ENCODE measurements at places on chromosomes 5 and 9.

DNA sequence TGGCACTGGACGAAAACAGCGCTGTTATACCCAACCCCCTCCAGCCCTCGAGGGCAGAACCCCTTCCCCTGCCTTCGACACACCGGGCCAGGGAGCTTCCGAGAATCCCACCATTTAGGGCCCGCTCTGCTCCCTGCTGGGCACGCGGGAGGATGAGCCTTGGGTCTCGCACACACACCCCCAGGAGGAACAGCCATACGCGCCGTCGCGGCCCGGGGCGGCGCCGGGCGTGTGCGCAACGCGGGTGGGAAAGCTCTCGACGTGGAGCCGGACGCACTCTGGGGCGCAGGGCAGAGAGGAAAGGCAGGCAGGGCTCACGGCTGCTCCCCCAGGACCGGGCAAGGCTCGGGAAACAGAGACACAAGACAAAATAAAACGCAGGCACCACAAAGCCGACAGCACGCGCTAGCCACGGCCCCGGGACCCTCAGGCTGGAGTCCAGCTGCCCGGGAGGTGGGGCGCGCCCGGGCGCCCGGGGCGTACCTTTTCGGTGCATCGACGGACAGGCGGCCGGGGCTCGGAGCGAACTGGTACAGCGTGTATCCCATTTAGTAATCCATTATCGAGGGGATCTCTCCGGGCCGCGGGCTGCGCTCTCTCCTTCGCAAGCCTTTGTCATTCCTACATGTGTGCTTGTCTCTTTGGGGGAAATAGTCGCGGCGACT is 789 bp downstream of the SEMA6A start:
- no peak for DNase-seq

DNA sequence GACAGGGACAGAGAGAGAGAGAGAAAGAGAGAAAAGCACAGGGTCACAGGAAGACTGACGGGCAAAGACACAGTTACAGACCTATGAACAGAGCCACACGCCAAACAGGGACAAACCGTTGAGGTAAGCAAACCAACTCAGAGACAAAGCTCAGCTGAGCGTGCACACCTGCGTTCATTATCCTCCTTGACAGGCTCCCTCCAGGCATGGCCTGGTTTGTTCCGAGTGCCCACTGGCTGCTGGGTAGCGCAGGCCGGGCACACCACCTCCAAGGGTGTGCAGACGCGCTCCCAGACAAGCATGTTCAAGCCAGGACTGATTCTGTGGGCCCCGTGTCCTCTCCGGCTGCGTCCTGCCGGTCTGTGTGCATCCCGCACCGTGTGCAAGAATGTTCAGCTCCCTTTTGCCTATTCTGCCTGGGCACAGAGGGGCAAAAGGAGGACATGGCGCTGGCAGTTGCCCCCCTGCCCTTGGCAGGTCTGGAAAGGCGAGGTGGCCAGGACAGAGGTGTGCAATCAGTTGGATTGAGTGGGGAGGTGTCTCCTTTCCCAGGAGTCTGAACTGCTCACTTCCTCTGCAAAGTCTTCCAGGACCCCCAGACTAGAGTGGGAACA is 467 bp upstream of the SMIM32 start:
- DNase-seq: no peak

GRCh38 chr5:8520917-8521316 is 652.0 kb downstream of the MTRR start:
- no peak for DNase-seq

GRCh38 chr9:72041775-72042194 is 18.6 kb downstream of the C9orf57 start:
- DNase-seq: no peak

DNA sequence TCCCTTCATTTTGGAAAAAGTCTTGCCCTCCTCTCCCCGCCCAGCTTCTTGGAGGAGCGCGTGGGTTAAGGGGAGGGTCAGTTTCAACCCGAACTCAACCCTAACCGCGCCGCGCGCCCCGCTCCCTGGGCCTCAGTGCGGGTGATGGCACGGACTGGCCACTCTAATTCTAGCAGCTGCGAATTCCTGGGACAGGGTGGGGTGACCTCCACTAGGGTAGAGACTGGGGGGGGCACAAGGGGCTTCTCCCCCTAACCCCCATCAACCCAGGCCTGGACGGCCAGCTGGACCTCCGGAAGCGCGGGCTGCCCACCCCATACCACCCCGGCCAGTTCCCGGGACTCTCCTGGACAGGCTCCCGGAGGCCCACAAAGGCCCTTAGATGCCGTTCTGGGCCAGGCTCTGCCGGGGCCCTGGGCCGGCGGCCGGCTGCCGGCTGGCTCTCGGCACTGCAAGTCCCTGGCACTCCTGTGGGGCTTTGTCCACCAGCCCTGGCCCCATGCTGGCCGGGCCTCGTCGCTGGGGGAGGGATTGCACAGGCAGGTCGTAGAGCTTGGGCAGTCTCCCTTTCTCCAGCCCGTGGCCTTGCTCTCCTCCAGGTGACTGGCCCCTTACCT is 7.2 kb upstream of the PSD2 start:
- no peak for DNase-seq

- no peak for DNase-seq
Measured at GRCh38 chr9:109863961-109864360, 84.0 kb downstream of the PALM2AKAP2 start.

DNA sequence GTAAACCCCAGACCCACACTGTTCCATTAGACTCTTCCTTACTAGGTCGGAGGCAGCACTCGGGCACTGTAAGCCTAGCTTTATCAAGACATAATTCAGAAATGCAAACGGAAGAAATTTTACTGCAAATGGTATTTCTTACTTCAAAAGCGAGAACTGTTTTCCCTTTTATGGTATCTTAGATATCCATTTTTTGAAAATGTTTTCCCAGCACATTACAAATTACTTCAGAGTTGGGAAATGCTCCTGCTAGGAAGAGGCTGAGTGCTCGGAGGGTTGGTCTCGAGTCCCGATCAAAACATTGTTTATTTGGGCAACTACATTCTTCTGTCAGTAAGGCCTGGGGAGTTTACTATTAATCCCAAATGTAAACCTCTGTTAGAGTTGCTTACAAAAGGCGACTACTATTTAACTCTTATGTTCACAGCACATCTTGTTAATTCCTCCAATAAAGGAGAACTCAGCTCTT is 332.9 kb downstream of the CWC27 start:
- DNase-seq: no peak

DNA sequence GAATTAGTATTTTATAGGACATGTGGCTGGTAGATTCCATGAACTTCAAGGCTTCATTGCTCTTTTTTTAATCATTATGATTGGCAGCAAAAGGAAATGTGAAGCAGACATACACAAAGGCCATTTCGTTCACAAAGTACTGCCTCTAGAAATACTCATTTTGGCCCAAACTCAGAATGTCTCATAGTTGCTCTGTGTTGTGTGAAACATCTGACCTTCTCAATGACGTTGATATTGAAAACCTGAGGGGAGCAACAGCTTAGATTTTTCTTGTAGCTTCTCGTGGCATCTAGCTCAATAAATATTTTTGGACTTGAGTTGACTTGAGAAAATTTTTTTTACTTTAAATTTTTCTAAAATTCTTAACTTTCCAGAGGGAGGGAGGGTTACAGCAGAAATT is 12.4 kb downstream of the KCNV2 start:
- no peak for DNase-seq

DNA sequence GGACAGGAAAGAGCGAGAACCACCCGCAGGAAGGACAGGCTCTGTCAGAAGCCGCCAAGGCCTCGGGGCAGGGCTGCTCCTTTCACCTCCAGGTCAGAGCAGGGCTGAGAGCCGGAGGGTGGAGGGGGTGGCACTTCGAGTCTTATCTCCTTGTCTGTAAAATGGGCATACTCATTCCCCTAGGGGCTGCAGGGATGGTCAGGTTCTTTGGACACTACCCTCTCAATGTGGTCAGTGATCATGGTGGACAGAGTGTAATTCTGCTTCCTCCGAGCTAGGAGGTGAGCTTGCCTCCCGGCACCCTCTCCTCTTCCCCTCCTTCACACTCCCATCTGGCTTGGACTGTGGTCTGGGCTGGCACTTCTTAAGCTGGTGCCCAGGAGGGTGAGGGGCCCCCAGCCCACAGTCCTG is 39.6 kb downstream of the RGS3 start:
- DNase-seq: no peak

DNA sequence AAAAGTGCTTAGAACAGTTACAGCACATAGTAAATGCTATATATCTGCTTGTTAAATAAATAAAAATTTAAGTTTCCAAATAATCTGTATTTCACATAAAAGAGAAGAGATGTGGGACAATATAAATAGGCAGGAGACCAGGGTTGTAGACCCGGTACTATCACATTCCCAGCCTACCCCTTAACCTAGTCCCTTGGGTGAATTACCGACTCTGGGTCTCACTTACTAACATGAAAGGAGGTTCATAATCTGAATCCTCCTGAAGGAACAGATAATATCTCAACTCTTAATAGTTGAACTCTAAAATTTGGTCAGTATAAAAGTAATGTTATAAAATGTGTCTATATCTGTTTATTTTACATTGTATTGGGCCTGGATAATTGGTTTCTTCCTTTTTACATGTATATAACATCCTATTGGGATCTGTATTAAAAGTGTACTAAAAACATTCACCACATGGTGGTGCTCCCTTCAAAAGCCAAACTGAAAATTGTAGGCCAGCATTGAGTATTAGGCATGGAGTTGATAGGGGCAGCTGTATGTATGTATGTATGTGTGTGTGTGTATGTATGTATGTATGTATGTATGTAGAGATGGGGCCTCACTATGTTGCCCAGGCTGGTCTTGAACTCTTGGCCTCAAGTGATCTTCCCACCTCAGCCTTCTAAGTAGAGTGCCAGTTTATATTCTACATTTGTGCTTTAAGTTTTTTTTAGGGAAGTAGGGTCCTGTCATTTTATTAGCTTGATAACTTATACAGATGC is 64.2 kb upstream of the ABL1 start:
- no peak for DNase-seq

DNA sequence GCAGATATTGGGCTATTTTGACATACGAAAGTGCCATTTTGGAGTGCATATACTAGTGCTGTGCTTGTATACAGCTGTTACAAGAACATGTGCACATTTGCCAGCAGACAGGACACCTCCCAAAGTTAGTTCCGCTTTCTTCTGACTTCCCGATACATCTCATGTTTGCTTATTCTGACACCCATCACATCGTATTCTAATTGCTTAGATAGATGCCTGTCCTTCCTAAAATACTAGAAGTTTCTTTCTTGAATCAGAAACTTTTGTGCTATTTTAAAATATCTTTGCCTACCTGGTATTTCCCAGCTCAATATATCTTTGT is 177.8 kb downstream of the TTLL11 start:
- DNase-seq: no peak

DNA sequence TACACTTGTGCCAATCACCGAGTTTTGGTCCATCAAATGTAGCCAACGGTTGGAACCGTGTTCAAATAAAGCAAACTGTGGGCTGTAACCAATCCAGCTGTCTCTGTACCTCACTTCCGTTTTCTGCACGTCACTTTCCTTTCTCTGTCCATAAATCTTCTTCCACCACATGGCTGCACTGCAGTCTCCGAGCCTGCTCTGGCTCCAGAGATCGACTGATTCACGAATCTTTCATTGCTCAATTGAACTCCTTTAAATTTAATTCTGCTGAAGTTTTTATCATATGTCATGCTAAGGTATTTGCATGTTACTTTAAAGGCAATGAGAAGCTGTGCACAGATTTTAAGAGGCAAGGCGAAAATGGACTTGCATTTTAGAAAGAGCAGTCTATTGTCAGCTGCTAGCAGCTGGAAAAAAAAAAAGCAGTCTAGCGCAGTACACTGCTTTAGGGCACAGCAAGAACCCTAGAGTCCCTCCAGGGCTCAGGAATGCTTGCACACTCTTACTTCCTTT is 13.2 kb downstream of the TTC39B start:
- no peak for DNase-seq

- no peak for DNase-seq
Measured at GRCh38 chr5:76594107-76594506, 29.1 kb downstream of the F2RL2 start.

DNA sequence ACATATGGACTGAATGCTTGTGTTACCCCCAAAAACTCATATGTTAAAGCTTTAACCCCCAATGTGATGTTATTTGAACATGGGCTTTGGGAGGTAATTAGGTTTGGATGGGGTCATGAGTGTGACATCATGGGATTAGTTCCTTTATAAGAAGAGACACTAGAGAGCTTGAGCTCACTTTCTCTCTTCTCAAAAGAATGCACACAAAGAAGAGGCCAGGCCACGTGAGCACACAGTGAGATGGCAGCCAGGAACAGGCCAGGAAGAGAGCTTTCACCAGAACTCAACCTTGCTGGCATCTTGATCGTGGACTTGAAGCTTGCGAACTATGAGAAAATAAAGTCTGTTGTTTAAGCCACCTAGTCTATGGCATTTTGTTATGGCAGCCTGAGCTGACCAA is 360.6 kb downstream of the NR2F1-AS1 start:
- DNase-seq: no peak

GRCh38 chr5:65868509-65868908 is 57.9 kb upstream of the ERBIN start:
- DNase-seq: no peak

DNA sequence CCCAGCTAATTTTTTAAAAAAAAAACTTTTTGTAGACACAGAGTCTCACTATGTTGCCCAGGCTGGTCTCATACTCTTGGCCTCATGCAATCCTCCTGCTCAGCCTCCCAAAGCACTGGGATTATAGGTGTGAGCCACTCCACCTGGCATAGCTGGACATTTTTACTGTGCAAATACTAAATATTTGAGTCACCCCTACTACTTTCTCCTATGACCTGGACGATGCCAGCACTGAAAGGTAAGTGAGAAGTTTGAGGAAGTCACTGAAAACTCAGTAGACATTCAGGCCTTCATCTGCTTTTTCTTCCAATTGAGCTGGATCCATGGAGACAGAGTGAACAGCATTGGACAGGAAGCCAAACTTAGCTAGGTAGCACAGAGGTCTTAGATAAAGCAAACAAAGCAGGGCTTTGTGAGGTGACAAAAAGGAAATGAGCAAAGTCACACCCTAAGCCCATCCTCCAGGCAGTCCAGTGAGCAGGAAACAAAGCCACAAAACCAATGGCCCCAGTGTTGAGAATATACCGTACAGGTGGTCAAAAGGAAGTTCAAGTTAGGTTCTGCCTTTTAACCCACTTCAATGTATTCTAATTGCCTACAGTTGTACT is 192.6 kb upstream of the RASA1 start:
- DNase-seq: no peak

DNA sequence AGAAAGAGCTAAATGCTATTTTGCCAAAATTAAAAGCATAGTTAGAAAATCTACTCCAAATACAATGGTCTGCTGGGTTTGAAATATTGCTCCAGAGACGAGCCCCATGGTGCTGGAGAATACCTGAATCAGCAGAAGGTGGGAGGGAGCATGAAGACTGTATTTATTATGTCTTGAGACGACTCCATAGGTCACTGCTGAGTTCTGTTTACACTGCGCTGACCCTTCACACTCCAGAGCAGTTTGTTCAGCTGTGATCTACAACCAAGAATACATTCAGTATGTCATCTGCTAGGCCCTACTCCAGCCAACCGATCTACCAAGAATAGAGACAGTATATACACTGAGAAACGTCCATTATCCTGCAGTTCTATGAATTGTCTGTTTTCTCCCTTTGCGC is 150.5 kb downstream of the TLE1 start:
- DNase-seq: no peak

DNA sequence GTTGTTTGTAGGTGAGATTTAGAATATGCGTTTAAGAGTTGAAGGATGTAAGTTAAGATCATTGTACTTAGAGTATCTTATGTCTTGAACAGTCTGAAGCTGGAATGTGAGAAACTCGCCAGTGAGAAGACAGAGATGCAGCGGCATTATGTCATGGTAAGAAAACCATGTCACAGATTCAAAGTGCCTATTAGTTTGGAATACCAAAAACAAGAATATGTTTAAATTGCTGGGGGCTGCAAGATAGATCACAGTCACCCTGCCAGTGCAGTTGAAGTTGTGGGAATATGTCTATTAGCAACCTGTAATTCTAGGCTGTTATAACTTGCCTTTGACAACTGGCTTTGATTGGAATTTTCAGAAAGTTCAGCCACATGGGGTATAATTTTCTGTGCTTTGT is 3.0 kb downstream of the TLE4 start:
- DNase-seq: no peak

Measured in stimulated activated CD4-positive, alpha-beta T cell treated with anti-CD3 and anti-CD28 coated beads, Interleukin-15, amount 100 ng/mL, for 48 hours (primary cell).